NCI-H187 treated with DMSO at 0.1 percent for 48 hours (cell line): ENCODE measurements at places on chromosomes 16 and 17.
A peak's percentile ranks its signal among the peaks of the same experiment; 100 is the strongest.

GRCh38 chr17:67833946-67834631, 8.8 kb downstream of the BPTF start:
- no peak for DNase-seq

DNA sequence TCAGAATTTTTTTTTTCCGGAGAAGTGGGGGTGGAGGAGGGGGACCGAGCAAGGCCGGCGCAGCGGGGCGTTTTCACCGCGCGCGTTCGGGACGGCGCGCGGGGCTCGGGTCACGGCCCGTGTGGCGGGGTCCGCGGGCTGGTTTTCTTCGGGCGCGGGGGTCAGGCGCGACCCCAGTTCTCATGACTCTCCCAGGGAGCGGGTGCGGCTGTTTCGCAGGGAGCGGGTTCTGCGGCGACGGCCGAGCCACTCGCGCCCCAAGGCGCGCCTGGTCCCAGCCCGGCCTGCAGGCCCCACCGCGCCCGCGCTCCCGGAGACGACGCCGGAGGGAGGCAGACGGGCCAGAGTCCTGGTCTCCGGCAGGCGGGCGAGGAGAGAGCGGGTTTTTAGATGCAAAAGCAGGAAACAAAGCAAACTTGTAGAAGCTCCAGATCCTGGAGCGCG, 1.0 kb downstream of the BAHCC1 start:
- no peak for DNase-seq

GRCh38 chr17:66304304-66305174, 2.1 kb downstream of the PRKCA start:
- DNase-seq: no peak

GRCh38 chr16:64540434-64540833, 581.4 kb downstream of the CDH11 start:
- DNase-seq: no peak

- DNase-seq: no peak
Observed at GRCh38 chr17:59436900-59437299, 105.4 kb downstream of the YPEL2 start.

DNA sequence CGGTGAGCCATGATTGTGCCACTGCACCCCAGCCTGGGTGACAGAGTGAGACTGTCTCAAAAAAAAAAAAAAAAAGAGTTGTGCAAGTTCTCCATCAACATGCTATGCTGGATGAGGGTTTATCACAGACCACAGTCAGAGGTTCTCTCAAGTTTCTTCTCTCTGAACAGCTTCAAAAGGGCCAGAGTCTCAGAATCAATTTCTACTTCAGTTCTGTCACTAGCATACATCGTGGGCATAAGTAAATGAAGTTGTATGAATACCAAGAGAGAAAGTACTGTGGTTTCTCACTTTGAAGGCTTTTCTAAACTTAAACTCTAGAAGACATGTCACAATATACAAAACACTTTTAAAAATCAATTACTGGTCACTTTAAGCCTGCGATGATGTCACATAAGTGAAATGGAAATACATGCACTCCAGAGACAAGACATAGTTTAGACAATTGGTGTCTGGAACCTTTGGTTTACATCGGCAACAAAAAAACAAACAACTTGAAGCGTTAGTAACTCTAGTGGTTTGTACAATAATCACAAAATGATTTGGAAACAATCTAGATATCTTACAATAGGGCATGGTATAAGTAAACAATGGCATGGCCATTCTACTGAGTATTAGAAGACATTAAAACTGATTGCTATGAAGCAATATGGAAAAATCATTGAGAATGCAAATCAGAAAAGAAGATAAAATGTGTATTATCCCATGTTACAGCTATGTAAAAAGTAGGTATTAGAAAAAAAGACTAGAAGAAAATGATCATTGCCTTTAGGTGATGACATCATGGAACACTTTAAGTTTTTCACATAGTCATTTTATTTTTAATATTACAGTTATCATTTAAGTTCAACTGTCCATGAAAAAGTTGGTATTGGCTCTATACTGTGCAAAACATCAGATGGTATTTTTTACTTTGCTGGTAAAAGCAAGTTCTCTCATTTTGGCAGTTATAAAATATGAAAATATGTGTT, 232.3 kb downstream of the ZFHX3 start:
- DNase-seq: no peak

DNA sequence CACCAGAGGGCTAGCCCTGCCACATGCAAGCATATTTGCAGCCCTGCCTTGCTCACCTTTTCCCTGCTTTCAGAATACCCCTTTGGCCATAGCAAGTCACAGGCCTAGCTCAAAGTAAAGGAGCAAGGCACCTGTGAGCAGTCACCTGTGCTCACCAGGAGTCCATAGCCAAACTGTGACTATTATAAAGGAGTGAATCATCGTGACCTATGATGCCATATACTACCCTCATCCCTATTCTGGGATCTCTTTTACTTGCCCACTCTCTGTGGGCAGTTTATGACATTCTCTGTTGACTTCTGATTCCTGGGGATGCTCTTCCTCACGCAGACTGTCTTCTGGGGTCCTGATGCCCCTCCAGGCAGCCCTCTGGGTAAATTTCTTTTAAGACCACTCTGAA, 200.5 kb upstream of the NLRP1 start:
- DNase-seq: no peak

GRCh38 chr17:14033166-14033565, 36.1 kb upstream of the COX10 start:
- DNase-seq: no peak

- DNase-seq: no peak
Observed at GRCh38 chr17:18027280-18027679, 11.7 kb downstream of the ATPAF2 start.

- DNase-seq: no peak
Observed at GRCh38 chr17:32490101-32490482, 3.3 kb downstream of the CDK5R1 start.

GRCh38 chr17:2396568-2397246, 4.2 kb downstream of the MNT start:
- DNase-seq: no peak

- no peak for DNase-seq
Observed at GRCh38 chr17:1323336-1323735, 43.9 kb downstream of the TRARG1 start.

DNA sequence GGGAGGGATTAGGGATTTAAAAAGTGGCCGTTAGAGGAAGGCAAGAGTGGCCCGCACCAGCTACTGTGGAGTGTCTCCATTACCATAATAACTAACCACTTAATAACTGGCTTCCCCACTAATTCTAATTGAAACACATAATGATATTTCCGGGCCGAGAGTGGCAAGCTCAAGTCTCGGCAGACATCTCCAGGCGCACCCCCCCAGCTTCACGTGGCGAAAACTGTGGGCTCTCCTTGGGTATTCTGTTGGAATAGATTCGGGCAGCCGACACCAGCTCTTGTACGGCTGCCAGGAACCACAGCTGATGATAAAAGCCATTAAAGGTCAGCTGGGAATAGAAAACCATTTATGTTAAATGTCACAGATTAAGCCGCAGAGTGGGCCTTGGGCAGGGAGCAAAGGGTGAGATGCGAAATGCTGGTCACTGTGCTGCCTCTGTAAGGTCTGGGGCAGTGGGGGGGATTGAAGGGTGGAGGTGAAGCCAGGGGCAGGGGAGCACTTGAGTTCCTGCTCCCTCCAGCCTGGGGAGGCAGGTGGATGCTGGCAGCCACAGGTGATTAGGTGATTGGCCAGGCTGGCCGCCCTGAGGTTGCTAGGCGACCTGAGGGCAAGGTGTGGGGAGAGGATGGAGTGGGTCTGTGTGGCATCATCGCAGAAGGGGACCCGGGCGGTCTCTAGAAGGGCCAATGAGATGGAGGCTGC, 115.6 kb upstream of the SDK2 start:
- DNase-seq: peak; percentile 21

- no peak for DNase-seq
Observed at GRCh38 chr17:34319039-34319483, at the start of gene CCL8. Gene CCL8 (plus strand): TSS chr17:34319435. CDS start chr17:34319502, 67 bp downstream.

DNA sequence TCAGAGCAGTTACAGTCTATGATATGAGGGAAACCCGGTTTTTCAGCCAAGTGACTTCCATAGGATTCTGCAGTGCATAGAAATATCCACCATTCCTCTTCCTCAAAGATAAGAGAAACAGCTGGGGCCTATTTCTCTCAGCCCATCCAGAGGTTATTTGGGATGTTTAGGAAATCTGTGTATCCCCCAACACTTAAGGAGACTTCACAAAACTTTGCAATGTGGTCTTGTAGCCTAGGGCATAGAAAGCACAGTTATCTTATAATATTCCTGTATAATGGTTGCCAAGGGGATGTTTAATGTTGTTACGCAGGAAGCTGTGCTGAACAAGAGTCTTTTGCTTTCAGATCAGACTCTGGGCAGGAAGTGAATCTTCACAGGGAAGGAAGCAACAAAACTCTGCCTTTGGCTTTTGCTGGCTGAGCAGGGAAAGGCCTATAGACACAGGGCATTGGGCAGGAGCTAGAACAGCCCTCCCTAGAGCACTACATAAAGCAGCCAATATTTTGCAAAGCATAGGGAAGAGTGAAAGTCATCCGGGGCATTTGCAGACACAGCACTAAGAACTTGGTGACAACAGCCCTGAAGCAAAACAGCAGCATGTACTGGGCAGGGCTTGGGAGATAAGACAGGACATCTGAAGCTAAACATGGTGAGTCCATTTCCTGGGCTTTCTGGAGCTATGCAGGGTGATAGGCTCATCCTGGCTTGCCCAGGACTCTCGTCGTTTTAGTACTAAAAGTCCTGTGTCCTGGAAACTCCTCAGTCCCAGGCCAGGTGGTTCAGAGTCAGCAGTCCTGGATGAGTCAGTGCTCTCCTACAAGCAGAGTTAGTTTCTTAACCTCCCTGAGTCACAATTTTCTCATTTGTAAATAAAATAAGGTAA, 18.7 kb upstream of the BEAN1 start:
- no peak for DNase-seq

DNA sequence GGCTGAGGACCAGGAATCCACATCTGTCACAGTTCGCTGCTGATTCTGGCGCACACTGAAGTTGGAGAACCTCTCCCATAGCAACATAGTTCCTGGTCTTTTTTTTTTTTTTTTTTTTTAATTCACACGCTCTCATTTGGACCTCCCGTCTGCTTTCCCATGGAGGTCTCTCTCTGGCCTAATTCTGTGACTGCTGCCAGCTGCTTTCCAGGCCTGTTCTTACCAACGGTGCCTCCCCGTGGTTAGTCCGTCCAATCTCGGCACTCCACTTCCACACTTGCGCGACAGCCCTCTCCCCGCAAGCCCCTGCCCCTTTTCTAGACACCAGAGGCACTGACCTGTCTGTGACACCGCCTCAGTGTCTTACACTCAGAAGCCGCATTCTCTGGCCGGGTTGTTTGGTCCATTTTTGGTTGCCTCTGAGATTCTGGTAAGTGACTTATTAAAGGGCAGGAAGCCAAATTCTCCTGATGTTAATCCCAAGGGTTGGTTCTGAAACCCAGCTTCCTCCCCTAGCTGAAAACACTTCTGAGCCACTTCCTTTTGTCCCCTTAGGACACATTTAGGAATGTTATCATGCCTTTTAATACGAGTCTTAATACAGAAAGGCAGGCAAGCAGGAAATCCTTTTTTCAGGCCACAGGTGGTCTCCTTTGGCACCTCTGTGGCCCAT, 1.1 kb upstream of the AKTIP start:
- no peak for DNase-seq

- DNase-seq: no peak
Observed at GRCh38 chr17:29145289-29146073, 34.7 kb downstream of the MYO18A start.

DNA sequence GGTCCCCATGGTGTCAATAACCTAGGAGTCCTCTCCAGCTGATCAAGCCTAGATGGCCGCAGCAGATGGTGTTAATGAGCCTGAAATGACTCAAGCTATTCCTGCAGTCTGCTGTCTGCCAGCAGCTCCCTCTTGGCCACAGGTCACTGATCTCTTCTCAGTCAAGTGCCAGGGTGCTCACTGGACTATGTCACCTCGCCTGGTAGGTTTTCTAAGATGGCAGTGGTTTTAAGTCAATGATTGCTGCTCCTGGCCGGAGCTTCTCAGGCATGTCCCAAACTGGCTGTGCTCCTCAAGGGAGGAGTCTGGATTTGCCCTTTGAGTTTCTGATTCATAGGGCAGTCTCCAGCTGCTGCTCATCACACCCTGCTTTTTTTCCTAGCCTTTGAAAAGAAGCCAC, 58.6 kb upstream of the SHISA6 start:
- no peak for DNase-seq

DNA sequence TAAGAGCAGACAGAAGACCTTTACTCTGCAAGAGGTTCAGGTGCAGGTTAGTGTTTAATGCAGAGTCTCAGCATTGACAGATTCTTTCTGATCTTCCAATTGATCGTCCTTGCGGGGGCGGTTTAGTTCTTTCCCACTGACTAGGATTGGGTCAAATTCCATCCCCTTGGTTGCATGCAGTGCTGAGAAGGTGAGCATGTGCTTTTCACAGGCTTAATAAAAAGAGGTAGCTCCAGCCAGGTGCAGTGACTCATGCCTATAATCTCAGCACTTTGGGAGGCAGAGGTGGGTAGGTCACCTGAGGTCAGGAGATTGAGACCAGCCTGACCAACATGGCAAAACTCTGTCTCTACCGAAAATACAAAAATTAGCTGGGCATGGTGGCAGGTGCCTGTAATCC, 7.5 kb upstream of the ITGAD start:
- no peak for DNase-seq

DNA sequence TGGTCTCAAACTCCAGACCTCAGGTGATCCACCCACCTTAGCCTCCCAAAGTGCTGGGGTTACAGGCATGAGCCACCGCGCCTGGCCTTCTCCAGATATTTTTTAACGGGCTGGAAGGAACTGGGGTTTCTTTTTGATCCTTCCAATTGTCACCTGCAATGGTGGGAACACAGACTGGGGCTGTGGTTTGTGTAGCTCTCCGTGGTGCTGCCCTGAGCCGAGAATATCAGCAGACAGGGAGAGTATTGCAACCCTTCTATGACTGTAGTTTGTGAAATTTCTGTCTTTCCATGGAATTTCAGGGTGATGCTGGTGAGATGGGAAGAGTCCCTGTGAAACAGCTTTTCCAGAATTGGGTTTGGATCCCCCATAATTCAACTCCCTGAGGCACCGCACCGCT, 263.5 kb downstream of the ENGASE start:
- DNase-seq: no peak
